ENCODE measurements at places on chromosomes 16 and 17. TPM values are rescaled to one million over a fixed set of nuclear protein-coding genes. Genes with fewer than 3 reads are reported as not detected.

DNA sequence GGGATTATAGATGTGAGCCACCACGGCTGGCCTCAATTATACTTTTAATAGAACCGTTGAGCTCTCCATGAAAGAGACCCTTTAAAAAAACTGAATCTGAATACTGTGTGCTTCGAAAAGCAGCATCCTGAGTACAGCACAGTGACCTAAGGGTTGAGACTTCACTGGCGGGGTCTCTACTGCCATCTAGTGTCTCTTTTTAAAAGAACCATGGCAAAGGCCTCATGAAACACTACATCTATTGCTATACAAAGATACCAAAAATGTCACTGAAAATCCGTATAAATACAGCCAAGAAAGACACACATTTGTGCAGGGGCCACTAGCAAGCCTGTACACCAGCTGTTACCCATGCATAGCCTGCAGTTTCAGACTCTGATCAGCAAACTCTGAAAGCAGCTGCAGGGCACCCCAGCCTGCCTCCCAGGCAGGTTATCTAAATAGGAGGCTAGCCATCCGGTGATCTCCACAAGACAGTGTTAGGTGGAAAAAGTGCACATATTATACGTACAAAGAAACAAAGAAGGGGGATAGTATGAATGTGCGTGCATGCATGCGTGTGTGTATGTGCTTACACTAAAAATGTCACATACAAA is 35.3 kb downstream of the NPLOC4 start:
- H3K27ac ChIP-seq = no peak overlapping the region
- peaks cover 57% of the 10 kb centered on the region for H3K36me3 ChIP-seq
- no peak overlapping the region for H3K4me3 ChIP-seq
- H3K27me3 ChIP-seq = no peaks in the 10 kb centered on the region
- H3K4me1 ChIP-seq = no peaks in the 10 kb centered on the region

DNA sequence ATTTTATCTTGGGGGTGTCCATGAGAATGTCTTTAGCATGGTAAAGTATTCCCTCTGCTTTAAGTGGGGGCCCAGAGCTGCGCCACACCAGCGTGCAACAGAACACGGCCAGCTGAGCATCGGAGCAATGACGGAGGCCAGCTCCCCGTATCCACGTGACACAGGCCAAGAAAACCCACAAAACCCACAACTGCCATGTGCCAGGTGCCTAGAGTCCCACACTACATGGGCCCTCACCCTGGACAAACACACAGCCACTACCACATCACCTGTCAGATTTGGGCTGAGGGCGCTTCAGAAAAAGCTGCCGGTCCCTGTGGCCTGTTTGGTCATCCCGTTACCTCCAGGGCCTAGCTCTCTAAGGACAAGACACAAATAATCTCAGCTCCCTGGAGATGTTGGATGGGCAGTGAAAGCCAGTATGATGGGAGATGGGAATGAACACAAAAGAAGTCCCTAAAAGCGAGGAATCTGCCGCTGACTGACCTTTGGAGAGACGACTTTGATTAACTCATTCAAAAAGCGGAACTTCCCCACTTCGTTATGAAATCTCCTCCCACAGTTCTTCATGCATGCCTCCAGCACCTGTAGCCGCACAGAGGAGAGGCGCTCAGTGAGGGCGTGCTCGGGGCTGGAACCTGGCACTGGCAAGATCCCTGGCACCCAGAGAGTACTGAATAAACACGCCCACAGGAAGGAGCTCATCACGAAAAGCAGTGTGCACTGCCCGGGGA is 17.1 kb downstream of the GGA3 start:
- peak overlapping the region; percentile 21 for H3K27ac ChIP-seq
- H3K4me3 ChIP-seq = no peak overlapping the region
- no peak for DNase-seq
- peaks cover 30% of the 10 kb centered on the region for H3K4me1 ChIP-seq
- H3K36me3 ChIP-seq = peaks cover 28% of the 10 kb centered on the region

GRCh38 chr16:72324578-72324977 is 152.6 kb upstream of the PMFBP1 start:
- DNase-seq = no peak
- no peak overlapping the region for H3K27ac ChIP-seq
- no peaks in the 10 kb centered on the region for H3K27me3 ChIP-seq
- H3K4me3 ChIP-seq = no peak overlapping the region

The MILR1 gene
- total RNA-seq = 1.7 TPM
